ENCODE measurements at places on chromosomes 6 and 20. TPM values are rescaled to one million over a fixed set of nuclear protein-coding genes. Genes with fewer than 3 reads are reported as not detected.
A peak's percentile ranks its signal among the peaks of the same experiment; 100 is the strongest.

- DNase-seq = no peak
Measured at GRCh38 chr6:136307351-136307750, 17.7 kb upstream of the BCLAF1 start.

DNA sequence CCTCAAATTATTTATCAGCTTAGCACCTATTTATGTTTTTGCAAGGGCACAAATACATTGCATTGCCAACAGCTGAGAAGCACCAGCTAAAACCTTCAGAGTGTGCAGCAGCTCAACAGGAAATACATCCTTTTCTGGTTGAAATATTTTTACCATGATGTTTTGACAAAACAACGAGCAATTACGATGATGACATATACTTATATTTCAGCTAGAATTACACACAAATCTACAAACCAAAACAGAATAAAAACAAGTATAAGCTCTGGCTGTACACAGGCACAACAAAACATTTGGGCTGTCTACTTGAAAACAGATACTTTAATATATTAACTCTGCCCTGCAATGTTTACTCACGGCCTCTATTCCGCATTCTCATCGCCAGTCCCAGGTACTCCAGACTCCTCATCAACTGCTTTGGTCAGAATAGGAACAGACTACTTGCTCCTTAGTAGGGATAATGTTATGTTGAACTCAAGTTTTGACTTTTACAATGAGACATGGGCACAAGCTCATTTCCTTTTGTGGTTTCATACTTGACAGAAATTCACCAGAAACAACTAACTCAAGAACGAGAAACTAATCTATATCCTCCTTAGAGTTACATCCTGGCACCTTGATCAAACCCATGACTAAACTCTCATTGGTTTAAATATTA, 377.6 kb downstream of the ESR1 start:
- no peak for DNase-seq

DNA sequence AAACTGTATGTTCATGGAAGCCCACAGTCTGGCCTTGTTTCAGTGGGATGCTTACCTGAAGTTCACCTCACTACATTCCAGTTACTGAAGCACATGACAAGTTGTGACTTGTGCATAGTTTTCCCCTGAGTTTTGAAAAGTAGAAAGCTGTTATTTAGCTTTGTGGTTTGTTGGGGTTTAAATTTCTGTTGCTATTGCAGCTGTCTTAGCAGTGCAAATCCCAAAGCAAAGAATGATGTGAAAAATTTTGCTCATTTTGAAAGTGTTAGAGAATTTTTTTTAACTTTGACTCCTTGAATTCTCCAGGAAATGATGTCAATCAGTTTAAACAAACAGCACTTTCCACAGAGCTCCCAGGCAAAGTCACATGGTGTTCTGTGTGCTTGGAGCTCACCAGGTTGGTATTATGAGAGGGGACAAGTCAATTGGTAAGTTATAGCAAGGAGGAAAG, 268.4 kb downstream of the ADGRG6 start:
- no peak for DNase-seq

GRCh38 chr6:138722425-138723371, 50.9 kb upstream of the CCDC28A start:
- DNase-seq = peak; percentile 42

GJA10 gene
- not detected for polyA plus RNA-seq

GRCh38 chr6:28648878-28649375, 123.2 kb downstream of the GPX5 start:
- DNase-seq = no peak

- no peak for DNase-seq
Measured at GRCh38 chr6:52503851-52504781, 72.7 kb downstream of the TRAM2 start.

ZNF512B gene
- polyA plus RNA-seq = 13.7 TPM

SLC22A3 gene
- not detected for polyA plus RNA-seq

- DNase-seq = peak; percentile 78
Measured at GRCh38 chr20:41587956-41588355, 30.2 kb downstream of the CHD6 start.

GRCh38 chr6:137754366-137754765, 112.7 kb upstream of the TNFAIP3 start:
- DNase-seq = no peak

C20orf144 gene
- polyA plus RNA-seq = 1.4 TPM

- no peak for DNase-seq
Measured at GRCh38 chr20:39603219-39603618, 641.1 kb downstream of the DHX35 start.

EPHA7 gene
- polyA plus RNA-seq = 39.5 TPM

C6orf58 gene
- polyA plus RNA-seq = not detected

GRCh38 chr6:43695215-43695966, 7.8 kb upstream of the MRPS18A start:
- no peak for DNase-seq

DNA sequence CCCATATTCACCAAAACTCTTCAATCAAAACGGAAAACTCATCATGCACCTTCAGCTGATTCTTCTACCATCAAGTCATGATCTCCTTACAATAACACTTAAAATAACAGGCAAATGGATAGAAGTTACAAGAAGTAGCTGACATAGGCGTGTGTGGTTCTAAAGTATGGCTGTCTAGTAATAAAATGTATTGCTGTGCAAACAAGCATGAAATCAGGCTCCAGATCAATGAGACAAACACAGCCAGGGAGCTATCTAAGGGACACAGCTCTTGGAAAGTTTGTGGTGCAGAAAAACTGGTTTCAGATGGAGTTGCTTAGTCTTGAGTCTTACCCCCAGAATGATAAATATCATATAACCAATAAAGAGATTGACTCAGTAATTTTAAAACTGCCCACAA, 434.8 kb upstream of the NOX3 start:
- no peak for DNase-seq
